Cardiac fibroblast (primary cell): ENCODE measurements at places on chromosomes 3 and 15.

DNA sequence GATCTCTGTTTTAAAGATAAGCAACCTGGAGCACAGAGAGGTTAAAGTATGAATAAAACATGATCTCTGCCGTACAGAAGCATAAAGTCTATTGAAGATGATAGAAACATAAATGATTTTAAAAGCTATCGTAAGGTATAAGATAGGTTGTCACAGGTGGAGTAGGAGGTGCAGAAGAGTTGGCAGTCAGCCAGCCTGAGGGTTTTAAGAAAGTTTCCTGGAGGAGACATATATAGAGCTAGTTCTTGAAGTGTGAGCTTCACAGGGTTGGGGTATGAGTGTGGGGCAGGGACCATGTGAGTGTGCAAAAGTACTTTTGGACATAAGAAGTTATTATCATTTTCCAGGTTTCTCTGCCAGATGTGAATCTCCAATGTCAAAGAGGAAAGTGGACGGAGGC is 3.9 kb upstream of the FGF12 start:
- DNase-seq: no peak

- DNase-seq: no peak
Measured at GRCh38 chr3:129323651-129324294, 45.1 kb downstream of the HMCES start.

GRCh38 chr3:62445275-62445674 is 71.9 kb upstream of the FEZF2 start:
- DNase-seq: peak; percentile 15

- DNase-seq: peak; percentile 75
Measured at GRCh38 chr3:115623044-115623868, at the start of gene GAP43. Gene GAP43, plus strand, starts transcription at chr3:115623510. Its CDS starts 180 bp downstream, at chr3:115623690.

DNA sequence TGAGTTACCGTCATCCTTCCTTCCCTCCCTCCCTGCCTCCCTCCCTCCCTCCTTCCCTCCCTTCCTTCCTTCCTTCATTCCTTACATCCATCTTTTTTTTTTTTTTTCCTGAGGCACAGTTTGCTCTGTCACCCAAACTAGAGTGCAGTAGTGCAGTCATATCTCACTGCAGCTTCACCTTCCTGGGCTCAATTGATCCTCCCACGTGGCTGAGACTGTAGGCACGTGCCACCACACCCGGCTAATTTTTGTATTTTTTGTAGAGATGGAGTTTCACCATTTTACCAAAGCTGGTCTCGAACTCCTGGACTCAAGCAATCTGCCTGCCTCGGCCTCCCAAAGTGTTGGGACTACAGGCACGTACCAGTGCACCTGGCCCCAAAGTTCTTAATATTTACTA is 25.8 kb downstream of the USP3 start:
- no peak for DNase-seq

- DNase-seq: no peak
Measured at GRCh38 chr3:182527745-182528144, 265.6 kb upstream of the ATP11B start.

GRCh38 chr3:171643033-171643432 is 167.2 kb downstream of the PLD1 start:
- no peak for DNase-seq

DNA sequence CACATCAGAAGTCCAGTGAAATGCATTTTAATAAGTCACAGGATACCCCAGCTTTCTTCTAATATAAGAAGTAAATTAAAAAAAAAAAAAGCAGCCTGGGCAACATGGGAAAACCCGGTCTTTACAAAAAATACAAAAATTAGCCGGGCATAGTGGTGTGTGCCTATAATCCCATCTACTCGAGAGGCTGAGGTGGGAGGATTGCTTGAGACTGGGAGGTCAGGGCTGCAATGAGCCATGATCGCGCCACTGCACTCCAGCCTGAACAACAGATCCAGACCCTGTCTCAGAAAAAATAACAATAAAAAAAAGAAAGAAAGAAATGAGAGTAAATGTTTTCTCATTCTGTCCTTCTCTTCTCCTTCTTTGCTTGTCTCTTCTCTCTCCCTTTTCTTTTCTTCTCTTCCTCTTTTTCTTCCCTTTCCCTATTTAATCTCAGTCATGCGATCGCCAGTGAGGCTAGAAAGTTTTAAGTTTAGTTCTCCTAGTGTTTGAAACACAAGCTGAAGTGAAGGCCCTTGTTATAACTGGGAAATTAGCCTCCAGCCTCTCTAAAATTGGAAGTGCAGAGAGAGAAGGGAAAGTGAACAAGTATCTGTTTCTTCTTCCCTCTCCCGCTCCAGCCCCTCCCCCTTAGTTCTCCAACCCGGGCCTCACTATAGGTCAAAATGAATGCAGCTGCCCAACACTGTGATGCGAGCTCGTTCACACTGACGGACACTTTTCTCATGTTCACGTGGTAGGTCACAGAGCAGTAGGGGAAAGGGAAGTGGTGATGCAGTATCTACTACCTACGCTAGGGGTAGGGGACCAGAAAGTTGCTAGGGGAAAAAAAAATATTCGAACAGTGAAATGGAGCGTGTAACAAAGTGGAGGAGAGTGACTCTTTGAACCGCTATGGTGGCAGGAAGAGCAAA is 23.5 kb upstream of the TSC22D2 start:
- DNase-seq: no peak

DNA sequence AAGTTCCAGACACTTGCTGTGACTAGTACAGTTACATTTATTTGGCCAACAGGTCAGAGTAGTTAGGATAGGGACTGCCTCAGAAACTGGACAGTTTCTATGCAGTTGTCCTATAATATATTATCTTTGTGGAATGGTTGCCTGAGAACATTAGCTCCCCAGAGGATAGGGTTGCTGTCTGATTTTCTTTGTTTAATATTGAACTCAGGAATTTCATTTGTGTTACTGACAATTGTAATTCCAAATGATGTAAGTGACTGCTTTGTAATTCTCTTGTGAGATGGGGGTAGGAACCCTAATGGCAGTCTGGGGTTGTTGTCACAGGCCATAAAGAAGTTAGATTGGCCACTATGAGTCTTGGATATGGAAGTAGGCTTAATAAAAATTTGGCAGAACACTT is 2.2 kb downstream of the NXPE3 start:
- DNase-seq: peak; percentile 34
